ENCODE measurements at places on chromosomes 1 and 21.

DNA sequence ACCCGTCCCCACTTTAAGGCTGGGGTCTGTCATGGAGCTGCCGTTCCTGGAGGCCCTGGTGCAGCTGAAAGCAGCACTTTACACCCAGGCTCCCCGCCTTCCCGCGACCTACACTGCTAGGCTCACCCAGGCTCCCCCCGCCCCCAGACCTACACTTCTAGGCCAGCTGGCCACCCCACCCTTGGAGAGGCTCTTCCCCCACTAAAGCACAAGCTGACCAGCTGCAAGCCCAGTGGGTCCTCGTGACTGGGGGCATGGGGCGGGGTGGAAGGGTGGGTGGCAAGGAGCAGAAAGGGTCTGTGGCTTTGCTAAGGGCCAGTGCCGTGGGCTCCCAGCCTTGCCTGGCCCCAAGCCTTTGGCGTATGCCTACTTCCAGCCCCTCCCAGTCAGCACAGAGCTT, 9.7 kb upstream of the ARHGEF16 start:
- DNase-seq = no peak

DNA sequence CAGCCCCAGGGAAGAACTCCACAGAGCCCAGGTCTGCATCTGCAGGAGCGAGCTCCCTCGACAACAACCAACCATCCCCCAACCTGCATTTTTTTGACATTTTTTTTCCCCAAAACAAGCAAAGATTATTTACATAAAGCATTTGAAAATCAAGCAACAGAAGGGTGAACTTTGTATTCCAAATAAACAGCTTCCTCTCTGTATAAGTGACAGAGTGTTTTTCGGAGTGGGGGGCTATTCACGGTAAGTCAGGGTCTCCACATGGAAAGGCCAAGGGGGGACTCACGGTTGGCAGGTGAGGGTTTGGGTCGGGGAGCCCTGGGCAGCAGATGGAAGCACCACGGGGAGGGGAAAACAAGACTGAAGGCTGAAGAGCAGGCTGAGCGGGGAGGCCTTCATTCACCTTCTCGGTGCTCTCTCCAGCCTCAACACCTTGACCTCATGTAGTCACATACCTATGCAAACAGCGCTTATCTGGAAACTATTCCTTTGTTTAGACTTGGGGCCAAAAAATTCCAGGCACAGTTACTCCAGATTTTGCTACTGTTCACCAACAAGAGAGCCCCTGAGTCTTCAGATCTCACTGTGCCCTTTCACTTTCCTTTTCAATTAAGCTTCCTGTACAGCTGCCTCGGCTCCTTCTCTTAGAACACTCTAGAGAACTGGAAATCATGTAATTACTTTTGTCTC, 27.6 kb downstream of the C2CD2 start:
- DNase-seq = peak; percentile 44

- DNase-seq = peak; percentile 65
Observed at GRCh38 chr1:64733581-64734286, 11.1 kb upstream of the RAVER2 start.

- DNase-seq = no peak
Observed at GRCh38 chr1:49408346-49408745, 615.4 kb downstream of the AGBL4 start.

DNA sequence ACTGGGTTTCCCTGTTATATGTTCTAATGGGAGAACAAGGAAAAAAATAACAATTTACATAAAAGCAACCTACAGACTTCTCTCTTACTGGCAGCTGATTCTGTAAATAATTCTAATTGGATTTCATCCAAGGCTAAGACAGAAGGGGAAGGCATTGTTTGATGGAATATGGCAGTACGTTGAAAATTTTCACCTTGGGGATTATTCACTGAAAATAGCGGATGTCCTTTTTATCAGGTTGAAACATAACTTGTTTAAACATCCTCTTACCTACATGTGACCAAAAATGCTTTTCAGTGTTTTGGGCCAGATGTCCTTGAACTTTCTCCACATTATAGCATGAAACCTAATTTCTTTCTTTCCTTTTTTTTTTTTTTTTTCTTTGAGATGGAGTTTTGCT, 24.9 kb downstream of the TSNAX start:
- DNase-seq = no peak

DNA sequence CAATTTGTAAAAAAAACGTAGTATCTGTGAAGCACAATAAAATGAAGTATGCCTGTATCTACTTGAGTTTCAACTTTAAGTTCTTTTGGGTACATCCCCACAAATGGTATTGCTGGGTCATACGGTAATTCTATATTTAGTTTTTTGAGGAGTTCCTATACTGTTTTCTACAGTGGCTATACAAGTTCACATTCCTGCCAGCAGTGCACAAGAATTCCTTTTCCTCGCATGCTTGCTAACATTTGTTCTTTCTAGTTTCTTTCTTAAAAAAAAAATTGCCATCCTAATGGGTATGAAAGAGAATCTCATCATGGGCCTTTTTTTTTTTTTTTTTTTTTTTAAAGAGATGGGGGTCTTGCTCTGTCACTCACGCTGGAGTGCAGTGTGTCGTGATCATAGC, 41.9 kb downstream of the UCK2 start:
- peak; percentile 27 for DNase-seq

DNA sequence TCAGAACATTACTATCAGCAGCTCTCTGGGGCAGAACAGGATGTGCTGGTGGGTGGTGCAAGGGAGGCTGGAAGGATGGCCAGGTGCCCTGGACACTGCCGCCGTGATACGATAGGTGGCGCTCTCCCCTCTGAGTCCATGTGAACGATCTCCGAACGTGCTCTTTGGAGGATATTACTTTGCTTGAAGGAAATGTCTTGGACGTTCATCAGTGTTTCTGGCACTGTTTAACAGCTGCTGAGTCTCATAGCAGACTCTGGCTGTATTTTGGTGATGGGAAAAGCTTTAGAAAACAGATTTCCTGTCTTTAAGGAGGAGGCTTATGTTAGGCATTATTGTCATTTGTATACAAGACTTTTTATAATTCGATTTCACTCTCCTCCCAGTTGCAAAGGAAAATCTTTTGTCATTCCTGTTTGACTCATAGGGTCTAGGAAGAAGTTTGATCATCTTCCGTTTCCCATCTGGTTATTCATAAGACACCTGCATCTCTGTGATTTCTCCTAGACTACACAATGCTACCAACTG, 386.2 kb upstream of the ADGRL2 start:
- DNase-seq = peak; percentile 50

- DNase-seq = no peak
Observed at GRCh38 chr1:151839457-151840403, at the start of gene C2CD4D. TSS of gene C2CD4D (minus strand) at chr1:151839820. CDS start at chr1:151838989, 831 bp downstream.

DNA sequence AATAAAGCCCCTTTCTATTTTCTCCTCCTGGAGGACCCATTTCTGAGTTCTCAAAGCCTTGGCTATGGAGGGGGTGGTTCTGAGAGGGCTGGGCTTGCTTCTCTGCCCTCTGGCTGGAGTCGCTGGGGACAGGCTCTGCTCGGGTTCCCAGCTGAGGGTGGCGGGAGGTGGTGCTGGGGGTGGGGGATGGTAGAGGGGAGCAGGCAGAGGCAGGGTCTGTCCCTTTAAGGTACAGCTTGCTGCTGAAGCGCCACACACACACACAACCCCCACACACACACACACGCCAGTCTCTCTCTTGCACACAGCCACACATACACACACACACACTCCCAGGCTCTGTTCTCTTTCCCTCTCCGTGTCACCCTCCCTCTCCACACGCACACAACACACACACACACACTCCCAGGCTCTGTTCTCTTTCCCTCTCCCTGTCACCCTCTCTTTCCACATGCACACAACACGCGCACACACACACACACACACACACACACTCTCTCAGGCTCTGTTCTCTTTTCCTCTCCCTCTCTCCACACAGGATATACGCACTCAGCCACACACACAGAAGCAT, 69.8 kb upstream of the SSBP3 start:
- DNase-seq = peak; percentile 60

DNA sequence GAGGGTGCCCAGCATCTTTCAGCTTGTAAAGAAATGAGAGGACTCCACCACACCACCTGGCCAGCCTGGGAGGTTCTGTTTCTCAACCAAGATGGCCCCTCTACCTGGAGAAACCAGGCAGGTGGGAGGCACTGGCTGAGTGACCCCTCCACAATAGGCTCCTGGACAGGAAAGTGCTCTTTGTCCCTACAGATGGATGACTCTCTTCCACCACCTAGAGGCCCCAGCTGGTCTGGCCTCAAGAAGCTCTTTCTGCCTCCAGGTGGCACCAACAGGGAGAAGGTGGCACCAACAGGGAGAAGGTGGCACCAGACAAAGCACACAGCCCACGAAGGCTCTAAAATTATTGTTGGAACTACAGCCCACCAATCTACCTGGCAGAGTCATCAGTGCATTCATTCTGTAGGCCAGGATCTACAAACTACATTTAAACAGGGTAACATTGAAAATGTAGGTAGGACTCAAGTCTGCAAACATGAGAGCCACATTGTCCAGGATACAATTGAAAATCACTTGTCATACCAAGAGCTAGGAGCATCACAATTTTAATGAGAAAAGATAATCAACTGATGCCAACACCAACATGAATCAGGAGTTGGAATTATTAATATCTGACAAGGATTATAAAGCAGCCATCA, 14.4 kb downstream of the TMPRSS3 start:
- DNase-seq = no peak

GRCh38 chr1:11487196-11487751, 8.3 kb downstream of the DISP3 start:
- DNase-seq = no peak

- no peak for DNase-seq
Observed at GRCh38 chr1:89863165-89863830, 42.5 kb downstream of the LRRC8D start.

DNA sequence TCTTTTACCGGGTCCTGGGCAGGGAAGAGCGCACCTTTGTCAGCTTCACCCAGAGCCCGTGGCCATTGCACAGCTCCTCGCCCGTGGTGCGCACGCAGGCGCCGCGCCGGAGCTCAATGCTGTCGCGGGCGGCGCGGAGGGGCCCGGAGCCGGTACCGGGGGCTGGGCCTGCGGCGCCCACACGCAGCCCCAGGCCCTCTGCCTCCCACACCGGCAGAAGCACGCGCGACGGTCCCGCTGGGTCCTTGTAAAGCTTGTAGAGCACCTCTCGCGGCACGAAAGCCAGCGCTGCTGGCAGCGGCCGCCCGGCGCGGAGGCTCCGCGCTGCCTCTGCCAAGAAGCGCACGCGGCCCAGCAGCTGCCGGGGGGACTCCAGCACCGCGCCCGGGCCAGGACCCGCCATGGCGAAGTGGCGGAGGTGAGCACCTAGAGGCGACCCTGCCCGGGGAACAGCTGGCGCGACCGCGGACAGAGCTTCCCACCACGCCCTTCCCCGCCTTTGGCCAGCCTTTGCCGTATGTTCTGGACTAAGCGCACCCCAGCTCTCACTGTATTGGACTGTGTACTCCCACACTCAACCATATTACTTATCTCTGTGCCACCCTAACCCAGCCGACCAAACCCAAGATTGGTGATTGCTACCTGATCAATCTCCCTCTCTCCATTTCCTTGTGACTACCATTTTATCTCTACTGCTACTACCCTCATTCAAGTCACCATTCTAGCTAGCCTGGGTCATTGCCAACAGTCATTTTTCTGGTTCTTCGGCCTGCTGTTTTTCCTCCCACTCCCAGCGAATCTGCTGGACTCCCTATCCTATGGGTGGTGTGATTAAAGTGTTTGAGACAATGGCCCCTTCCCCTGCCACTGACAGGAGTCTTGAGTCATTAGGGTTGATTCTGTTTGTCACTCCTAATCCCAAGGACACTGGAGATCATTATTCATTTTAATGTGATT, at the start of gene HECTD3:
Gene HECTD3, minus strand, starts transcription at position 470 of the 957 bp plus-strand sequence. Its CDS starts 67 bp downstream, at position 403.
- DNase-seq = peak; percentile 69

DNA sequence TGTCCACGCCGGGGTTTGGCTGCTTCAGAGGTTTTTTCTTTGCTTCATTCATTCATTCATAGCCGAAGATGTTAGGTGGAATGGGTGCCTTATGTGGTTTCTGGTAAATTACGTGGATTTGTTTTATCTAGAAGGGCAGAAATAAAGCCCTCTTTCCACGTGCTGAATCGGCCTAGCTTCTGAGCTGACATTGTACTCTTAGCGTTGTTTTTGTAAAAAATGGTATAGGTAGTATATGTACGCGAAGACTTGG, 1.5 kb downstream of the GALNT2 start:
- no peak for DNase-seq

DNA sequence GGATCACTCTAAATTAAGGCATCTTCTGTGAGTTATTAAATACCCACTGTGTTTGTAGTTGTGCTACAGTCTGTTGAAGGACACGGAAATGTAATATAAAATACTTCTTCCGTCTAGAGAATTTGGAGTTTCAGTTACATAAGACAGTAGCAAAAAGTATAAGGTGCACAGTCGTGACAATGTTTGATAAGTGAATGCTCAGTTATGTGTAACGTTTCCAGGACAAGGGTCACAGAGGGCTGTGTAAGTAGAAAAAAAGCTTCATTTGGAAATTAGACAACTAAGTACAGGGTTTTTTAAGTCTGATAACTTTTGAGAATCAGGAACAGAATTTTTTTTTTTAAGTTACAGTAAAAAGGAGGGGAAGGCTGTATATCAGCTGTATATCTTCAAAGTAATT, 27.5 kb downstream of the SRSF11 start:
- no peak for DNase-seq

- no peak for DNase-seq
Observed at GRCh38 chr1:230208619-230209261, 141.7 kb downstream of the GALNT2 start.

DNA sequence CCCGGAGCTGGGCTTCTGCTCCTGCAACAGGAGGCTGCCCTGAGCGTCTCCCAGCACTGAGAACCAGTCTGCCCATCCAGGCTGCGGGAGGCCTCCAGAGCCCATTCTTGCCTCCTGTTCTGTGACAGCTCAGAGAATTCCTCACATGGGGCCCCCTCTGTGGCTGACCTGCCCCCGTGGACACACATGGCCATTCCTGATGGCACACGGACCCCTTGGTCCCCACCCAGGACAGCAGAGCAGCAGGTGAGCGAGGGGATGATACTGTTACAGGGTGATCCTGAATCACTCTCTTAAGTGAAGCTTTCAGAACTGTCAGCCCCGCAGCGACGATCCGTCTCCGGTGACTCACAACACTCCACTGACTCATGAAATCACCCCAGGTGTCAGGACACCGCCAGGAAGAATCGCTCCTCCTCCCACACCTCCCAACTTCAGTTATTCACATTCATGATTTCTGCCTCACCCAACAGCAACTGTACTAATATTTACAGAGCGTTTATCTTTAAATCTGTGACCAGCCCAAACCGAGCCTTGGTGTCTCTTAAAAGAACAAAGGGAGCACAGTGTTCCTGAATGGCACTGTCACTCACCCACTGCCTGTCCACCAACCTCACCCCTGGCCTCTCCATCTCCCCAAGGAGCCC, 22.5 kb downstream of the CHD5 start:
- peak; percentile 49 for DNase-seq

GRCh38 chr1:186750257-186750656, 70.0 kb upstream of the PTGS2 start:
- peak; percentile 9 for DNase-seq

DNA sequence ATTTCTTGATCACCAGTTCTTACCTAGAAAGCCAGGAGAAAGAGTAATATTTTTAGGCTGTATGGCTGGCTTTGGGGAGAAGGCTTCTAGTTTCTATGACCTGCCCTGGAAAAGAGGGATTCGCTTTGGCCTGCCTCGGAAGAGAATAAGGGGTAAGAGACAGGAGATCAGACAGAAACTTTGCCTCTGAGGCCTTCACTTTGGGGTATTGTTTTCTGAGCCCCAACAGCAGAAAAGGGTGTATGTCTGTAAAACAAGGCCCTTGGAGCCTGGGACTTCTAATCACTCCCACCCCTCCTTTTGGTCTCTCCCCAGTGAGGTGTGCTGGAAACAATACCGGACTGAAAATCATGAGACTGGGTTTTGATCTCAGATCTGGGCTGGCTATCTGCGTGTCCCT, 5.1 kb downstream of the SLC45A3 start:
- no peak for DNase-seq

- DNase-seq = peak; percentile 93
Observed at GRCh38 chr1:66676613-66677298, 75.5 kb upstream of the DYNLT5 start.

Data from fibroblast of skin of right biceps (primary cell).